ENCODE measurements at places on chromosomes 16 and 17.

GRCh38 chr17:17826342-17826713 lies 10.5 kb downstream of the SREBF1 start:
- no peak for DNase-seq

GRCh38 chr16:88473666-88474534 lies 20.8 kb downstream of the ZFPM1 start:
- DNase-seq: no peak

DNA sequence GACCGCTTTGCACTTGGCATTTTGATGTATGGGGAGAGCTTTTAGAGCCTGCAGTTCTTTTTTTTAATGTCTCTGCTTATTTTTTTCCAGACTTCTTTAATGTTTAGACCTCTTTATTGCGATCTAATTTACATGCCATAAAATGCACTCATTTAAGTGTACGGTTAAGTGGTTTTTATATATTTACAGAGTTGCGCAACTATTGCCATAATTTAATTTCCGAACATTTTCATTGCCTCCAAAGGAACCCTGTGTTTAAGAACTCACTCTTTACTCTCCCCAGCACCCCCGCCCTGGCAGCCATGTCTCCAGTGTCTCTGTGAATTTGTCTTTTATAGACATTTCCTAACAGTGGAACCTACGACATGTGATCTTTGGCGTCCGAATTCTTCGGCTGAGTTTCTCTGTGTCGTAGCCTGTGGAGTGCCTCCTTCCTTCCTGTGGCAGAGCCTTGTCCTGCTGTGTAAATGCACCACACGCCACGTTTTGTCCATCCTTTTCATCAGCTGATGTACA lies 24.0 kb downstream of the ZNF750 start:
- DNase-seq: no peak

- no peak for DNase-seq
Measured at GRCh38 chr16:83215406-83216001, 588.7 kb downstream of the CDH13 start.

GRCh38 chr17:4643676-4644075 lies 2.2 kb upstream of the ALOX15 start:
- no peak for DNase-seq

- no peak for DNase-seq
Measured at GRCh38 chr16:53960954-53961616, 257.1 kb downstream of the FTO start.

Data from SIG-M5 (cell line).